Fibroblast of pulmonary artery (primary cell): ENCODE measurements at places on chromosomes 5 and 9.

- DNase-seq, result no peak
Measured at GRCh38 chr9:98667005-98667640, 41.6 kb downstream of the GABBR2 start.

DNA sequence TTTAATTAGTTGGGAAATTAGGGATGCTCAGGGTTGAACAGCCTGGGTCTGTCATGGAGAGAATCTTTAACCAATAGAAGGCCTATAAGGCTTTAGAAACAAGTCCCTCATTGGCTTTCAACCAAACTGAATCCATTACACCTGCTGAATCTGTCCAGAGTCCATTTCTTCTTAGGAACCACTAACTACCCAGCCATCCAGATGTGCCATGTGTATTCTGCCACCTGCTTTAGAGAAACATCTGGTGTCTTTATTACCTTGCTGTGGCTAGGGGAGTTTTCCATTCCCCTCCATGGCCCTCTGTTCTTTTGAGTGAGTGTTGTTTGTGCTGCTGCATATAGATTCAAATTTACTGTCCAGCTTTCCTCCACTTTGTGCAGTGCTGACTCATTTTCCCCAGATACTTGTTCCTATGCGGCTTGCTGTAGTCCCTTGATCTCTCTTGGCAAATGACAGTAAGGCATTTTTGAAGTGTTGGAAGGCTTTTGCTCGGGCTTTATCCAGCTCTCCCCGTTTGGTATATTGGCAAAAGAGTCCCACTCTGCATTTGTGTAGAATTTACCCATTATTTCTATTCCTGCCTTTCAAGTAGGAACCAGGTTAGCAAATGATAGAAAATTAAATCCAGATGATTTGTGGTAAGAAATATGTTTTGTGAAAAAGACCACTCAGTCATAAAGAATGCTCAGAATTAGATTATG is 54.6 kb downstream of the NLN start:
- no peak for DNase-seq

- DNase-seq, result peak; percentile 60
Measured at GRCh38 chr9:107137495-107138202, 145.4 kb upstream of the RAD23B start.

DNA sequence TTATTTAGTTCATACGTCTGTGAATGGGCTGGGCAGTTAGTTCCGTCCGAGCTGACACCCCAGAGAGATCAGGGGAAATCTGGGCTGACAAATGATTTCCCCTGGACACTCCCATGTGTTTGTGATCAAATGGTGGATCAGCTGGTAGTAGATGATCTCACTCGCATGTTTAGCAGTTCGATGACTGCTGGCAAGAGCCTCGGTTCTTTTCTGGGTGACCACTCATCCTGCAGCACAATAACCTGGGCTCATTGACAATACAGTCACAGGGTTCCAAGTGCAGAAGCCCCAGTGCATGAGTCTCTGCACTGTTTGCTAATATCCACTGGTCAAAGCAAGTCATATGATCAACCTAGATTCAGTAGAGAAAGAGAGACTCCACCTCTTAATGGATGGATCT is 155.9 kb downstream of the NR2F1-AS1 start:
- DNase-seq, result no peak

DNA sequence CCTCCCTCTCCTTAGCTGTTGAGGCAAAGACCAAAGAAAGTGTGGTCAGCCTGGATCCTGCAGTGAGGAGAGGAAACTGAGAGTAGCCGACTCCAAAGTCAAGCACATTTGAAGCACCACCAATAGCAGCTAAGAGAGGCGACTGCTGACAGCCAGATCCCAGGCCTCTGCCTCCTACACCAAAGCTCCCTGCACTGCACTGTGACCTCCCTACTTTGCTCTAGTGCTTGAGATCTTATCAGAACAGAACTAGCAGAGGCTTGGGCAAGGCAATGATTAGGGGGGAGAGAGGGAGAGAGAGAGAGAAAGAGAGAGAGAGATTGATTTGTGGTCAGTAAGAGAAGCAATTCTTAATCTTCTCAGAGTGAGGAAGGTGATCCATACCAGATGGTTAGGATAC is 216.3 kb downstream of the CDK5RAP2 start:
- DNase-seq, result no peak

DNA sequence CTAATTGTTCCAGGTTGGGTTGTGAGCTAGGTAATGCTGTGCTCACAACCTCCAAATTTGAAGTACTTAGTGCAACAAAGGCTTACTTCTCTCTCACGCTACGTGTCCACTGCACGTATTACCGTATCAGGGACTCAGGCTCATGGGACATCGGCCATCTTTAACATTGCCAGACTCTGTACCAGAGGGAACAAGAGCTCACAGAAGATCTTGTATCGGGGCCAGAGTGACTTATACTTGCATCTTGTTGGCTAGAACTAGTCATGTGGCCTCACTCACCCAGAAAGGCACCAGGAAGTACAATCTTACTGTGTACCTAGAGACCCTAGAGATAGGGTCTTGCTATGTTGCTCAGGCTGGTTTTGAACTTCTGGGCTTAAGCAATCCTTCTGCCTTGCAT is 81.1 kb upstream of the KLF9 start:
- no peak for DNase-seq

DNA sequence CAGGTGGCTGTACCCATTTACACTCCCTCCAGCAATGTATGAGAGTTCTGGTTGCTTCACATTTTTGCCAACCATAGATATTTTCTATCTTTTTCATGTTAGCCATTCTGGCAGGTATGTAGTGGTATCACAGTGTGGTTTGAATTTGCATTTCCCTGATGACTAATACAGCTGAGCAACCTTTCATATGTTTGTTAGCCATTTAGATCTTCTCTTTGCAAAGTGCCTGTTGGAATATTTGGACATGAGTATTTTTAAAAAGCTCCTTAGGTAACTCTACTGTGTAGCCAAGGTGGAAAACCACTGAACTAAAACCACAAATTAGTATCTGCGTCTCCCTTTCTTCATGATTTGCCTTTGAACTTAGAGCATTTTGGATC is 31.9 kb downstream of the IRF1 start:
- DNase-seq, result peak; percentile 45

- peak; percentile 92 for DNase-seq
Measured at GRCh38 chr9:128091144-128091543, 23.1 kb downstream of the SLC25A25 start.

DNA sequence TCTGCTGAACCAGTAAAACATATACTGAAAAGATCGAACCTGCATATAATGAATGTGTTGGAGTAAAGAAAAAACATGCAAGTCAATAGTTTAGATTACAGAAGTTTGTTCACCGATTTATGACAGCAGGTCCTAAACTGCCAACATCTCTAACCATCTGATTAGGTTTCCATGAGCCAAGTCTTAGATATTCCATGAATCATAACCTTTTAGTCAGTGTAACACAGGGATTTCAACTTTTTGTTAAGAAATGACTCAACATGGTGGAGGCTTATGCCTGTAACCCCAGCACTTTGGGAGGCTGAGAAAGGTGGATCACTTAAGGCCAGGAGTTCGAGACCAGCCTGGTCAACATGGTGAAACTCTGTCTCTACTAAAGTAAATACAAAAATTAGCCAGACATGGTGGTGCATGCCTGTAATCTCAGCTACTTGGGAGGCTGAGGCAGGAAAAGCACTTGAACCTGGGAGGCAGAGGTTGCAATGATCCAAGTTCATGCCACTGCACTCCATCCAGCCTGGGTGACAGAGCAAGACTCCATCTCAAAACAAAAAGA is 38.7 kb downstream of the APC start:
- DNase-seq, result peak; percentile 72

DNA sequence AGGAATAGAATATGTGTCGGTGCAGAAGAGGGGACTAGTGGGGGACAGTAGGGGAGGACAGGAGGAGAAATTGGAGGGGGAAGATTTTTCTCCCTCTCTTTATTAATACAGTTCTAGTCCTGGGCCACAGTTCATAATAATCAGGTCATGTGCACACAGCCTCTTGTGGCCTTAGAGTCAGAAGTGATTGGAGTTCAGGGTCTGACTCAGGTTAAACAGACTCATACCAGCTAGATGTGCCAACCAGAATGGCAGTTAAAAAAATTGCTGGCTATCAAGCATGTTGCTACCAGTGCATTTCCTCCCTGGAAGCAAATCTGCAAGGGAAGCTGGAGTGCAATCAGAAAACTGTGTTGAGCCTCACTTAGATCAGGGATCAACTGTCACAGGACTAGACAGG is 132.7 kb upstream of the MAP1B start:
- DNase-seq, result no peak

DNA sequence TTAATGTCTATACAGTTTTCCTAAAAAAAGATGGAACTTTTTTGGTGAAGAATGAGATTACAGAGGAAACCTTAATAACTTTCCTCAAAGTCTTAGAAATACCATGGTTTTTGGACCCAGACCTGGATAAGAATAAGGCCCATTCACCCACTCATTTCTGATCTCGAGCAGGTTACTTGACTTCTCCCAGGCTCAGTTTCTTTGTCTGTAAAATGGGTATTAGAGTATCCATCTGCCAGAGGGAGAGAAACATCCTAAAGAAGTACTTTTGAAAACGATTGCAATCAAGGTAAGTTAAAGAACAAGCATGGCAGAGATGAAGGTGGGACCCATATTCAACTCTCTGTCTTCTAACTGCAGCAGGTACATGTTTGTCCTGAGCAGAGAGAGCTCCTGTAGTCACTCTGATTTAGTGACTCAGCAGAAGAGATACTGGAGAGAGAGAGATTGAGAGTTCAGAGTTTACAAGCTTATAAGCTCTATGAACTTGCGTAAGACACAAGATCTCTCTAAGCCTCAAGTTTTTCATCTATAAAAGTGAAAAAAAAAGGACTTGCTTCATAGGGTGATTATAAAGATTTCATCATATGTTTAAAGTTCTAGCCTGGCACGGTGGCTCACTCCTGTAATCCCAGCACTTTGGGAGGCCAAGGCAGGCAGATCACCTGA is 379.4 kb upstream of the SGCD start:
- DNase-seq, result no peak

DNA sequence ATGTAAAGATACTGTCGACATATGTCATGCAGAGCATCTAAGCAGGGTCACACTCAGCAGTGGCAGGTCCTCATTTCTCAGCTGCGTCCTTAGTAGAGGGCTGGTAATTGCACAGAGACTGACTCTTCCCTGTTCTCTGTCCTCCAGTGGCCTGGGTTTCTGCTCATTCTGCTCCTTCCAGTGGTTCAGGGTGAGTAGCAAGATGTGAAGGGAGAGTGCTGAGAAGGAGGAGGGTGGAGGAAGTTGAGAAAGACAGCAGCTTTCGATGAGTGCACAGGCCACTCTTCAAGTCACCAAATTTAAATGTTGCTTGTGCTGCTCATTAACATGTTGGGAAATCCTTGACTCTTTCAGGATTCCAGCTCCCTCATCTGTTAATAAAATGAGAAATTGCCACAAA is 203.9 kb downstream of the FBXL7 start:
- peak; percentile 14 for DNase-seq

GRCh38 chr5:174167080-174167910 is 121.8 kb downstream of the NSG2 start:
- DNase-seq, result no peak

- DNase-seq, result no peak
Measured at GRCh38 chr5:116478491-116478890, 96.1 kb downstream of the SEMA6A start.

DNA sequence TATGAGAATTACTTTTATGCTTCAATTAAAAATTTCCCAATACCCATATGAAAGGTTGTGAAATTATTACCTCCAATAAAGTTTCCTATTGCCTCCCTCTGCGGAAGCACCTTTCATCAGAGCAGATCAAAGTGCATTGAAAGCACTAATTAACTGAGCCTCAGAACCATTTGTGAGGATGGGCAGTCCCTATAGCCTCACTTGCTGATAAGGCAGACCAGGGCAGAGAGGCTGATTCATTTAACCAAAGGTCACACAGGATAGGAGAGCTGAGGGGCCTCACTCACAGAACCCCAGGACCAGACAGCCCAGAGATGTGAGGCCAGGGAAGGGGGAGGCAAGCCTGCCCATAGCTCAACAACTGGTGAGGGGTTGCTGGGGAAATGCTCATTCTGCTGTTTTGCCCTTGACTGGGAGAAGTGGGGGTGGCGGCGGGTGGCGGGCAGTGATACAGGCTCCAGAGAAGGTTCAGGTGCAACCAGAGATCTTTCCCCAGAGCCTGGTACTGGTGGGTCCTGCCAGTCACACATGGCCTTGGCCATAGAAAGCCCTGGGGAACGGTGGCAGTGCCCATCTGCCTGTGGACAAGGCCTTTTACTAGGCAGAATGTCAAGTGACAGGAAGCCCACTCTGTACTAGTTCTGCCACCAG is 57.9 kb downstream of the MACROH2A1 start:
- DNase-seq, result no peak

DNA sequence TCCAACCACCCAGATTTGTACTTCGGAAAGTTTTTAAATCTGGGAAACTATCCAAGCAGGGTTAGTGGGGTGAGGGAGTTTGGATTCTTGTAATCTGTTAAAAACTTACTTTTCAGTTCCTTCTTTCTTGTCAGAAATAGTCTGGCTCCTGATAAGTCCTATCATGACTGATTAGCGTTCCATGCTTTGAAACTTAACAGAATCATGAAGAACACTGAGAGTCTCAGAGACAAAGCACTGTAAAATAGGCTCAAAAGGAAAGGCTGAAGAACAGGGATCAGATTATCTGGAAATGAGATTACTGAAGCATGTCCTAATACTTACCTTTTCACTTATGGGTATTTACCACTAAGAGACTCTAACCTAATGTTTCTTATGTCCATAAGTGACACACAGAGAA is 242.5 kb downstream of the ARRDC3 start:
- DNase-seq, result no peak

- DNase-seq, result no peak
Measured at GRCh38 chr9:22969350-22969979, 522.8 kb downstream of the DMRTA1 start.

GRCh38 chr9:74674077-74674476 is 176.9 kb downstream of the RORB start:
- DNase-seq, result no peak

GRCh38 chr9:17627641-17628040 is 48.8 kb downstream of the SH3GL2 start:
- no peak for DNase-seq

- no peak for DNase-seq
Measured at GRCh38 chr5:172756764-172757393, 14.1 kb downstream of the DUSP1 start.

DNA sequence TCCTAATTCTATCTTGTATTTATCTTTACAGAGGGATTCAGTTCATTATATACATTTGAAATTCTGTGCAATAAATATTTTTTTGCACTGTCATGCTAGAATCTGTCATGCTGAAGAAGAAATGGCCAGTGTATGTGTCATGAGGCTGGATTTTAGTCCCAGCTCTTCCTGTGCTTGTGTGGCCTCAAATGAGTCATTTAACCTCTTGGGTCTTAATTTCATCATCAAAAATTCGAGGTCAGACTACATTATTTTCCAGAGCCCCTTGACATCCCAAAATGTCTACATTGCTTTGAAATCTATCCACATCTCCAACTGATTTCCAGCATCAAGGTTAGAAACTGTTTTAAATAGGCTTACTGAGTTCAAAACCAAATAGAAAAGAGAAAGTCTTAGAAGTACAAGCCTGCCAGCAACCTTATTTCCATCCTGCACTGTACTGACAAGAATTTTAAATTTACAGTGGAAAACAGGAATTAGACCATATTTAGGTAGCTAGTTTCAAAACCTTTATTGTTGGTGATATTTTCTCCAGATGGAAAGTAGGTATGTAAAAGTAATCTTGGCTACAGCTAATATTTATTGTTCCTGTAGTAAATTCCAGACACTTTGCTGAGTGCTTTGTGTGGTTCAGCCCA is 96.7 kb upstream of the MAMDC2 start:
- peak; percentile 91 for DNase-seq
